Stimulated activated CD4-positive, alpha-beta T cell treated with anti-CD3 and anti-CD28 coated beads, Interleukin-1b, Interleukin-23, amount 100 ng/mL, for 48 hours (primary cell): ENCODE measurements at places on chromosomes 3 and 15.

GRCh38 chr3:131388490-131388799 lies 6.9 kb downstream of the NUDT16 start:
- no peak for DNase-seq

- no peak for DNase-seq
Observed at GRCh38 chr3:120432150-120432860, 18.5 kb downstream of the FSTL1 start.

DNA sequence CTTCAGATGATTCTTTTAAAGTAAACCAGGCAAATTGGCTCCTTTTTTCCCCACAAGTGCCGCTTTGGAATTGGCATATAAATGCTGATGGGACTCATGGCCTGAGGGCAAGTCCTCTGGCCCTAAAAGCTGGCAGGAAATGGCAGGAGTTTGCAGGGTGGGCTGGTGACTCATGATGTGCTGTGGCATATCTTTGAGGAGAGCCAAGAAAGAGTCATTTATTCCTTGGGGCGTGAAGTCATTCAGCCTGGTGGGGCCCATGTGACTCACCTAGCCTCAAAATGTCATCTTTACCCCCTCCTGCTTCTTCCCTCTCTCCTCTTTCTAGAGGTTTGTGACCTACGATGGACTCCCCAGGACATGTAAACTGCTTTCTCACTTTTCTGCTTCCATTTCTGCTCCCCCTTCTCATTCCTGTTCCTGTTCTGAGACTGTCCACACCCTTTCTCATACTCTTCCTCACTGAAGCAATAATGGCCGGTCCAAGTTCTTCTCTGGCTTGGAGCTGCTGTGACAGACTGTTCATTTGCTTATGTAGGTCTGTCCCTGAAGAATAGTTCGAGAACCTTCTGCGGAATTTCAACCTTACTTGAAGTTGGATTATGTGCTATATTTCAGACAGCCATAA lies 326.1 kb downstream of the SATB1 start:
- DNase-seq: peak; percentile 79

DNA sequence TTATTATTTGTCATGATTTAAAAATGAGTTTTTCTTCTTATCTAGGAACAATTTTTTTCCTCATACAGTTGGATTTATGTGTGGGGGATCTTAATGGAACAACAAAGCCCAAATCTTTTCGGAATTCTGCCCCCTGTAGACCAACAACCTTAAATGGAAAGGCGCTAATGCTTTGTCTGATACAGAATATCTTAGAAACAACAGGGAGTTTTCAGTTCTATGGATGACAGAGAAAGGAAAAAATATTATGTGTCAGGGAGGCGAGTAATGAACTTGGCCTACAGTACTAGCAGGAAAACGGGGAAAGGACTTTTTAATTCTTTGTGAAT lies 592 bp downstream of the MOBP start:
- no peak for DNase-seq

DNA sequence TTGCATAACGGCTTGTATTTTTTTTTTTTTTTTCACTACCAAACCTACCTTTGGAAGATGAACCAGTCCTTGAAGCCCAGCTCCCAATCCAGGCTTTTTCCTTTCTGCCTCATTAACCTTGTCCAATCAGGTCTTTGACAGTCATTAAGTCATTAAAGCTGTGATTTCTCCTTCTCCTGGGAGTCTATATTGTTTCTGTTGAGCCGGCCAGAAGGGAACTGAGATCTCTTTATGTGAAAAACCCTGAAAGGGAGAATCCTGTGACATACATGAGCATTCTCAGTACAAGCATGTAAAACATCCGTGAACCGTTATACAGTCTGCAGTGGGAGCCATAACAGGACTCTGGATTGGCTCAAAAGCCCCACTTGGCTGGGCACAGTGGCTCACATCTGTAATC lies 40.0 kb downstream of the ZNF589 start:
- no peak for DNase-seq

GRCh38 chr3:170811928-170812591 lies 57.9 kb downstream of the RPL22L1 start:
- DNase-seq: peak; percentile 68

DNA sequence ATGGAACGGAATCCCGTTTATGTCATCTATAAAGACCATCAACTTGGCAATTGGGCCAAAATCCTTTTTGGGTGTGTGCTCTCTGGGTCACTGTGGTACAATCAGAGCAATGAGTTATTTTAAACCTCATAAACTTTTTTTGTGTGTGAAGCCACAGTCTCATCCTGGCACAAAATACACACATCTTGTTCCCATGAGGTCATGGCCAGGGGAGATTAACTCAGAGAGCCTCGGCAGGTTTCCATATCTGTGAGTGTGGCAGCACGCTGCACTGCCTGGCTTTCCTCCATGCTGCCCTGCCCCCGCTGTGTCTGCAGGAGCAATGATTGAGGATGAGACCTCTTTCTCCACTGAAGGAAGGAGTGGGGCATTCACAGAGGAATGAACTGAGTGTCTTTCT lies 54.0 kb upstream of the DLG1 start:
- no peak for DNase-seq

DNA sequence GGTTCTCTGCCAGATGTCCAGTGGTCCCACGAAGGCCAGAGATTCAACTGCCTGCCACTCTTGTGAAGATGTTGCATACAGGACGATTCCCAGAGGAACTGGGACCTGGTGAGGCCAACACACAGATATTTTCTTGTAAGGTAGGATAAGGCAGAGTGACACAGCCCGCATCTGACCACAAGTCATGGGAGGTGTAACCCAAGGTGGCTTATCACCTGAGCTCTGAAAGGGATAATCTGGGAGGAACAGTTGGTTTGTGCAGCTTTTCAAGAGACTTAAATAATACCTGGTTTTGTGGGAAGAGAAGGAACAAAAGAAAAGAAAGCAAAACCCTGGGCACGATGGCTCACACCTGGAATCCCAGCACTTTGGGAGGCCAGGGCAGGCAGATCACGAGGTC lies 39.8 kb upstream of the NR2F2 start:
- no peak for DNase-seq

DNA sequence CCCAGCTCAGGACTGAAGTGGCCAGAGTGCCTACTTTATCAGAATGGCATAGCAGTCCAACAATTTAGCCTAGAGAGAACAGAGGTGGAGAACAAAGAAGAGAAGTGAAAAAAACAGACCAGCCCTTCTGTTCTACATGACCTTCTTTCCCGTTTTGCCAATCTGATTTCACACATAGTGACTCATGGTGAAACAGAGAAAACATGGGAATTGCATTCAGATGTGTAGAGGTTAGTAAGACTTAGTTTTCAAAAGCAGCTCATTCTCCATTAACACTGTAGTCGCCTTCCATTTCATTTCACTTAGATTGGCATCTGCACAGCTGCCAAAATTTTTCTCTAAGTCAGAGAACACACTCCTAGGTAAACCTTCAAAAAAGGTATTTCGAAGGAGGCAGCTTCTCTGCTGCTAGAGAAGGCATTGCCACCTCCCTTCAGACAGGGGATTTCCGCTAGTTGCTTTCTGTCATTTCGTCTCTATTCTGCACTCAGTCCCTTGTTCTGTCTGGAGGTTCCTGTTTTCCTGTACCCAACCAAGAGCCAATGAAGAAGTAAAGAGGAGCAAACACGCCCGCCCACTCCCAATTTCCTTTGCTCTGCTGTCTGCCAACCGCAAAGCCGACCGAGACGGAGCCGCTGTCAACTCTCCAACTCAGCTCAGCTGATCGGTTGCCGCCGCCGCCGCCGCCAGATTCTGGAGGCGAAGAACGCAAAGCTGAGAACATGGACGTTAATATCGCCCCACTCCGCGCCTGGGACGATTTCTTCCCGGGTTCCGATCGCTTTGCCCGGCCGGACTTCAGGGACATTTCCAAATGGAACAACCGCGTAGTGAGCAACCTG lies at the start of gene ARL6IP5:
Gene ARL6IP5, plus strand, starts transcription at position 612 of the 842 bp plus-strand sequence. Its CDS starts 111 bp downstream, at position 723.
- peak; percentile 94 for DNase-seq

GRCh38 chr15:69720536-69720935 lies 267.9 kb downstream of the RPLP1 start:
- no peak for DNase-seq

GRCh38 chr3:110181226-110181625 lies 843.9 kb upstream of the DPPA4 start:
- no peak for DNase-seq

DNA sequence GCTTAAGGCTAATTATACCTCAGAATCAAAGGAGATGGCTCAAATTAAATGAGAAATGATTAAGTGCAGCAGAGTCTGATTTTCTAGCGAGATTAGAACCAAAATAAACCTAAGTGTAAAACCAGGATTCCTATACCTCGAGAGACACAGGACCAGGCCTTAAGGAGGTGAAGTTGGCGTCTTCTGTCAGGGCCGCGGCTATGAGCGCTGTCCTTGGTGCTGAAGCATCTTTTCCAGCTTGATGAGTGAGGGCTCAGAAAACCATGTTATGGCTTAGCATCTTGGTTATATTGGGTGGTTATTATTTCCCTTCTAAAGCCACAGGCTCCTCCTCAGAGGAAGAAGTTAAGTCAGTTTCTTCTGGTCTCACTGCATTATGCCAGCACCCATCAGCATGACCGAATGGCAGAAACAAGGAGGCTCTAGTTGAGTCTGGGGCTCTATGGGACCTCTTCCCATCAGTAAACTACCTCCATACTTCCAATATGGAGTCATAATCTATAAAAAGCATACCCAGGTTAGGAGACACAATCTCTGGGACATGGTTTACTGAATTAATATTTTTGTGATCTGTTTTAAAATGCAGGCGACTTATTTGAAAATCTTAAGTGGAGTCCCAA lies 120.1 kb upstream of the NMNAT3 start:
- DNase-seq: no peak

DNA sequence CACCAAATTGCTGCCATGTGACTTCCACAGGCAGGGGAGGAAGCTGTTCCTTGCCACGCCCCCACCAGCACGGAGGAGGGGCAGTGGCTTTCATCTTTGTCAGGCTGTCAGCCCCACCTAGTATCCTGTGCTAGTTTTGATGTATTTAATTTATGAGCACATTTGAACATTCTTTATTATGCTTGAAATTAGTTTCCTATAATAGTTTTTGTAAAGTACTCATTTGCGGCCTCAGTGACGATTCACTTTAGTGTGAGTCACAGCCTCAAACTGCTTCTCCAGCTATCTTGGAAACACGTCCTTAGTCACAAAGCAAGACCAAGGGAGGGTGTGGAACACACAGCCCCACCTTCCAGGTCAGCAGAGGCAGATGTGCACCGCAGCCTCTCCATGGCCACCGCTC lies 239.9 kb upstream of the ATP10A start:
- DNase-seq: no peak

DNA sequence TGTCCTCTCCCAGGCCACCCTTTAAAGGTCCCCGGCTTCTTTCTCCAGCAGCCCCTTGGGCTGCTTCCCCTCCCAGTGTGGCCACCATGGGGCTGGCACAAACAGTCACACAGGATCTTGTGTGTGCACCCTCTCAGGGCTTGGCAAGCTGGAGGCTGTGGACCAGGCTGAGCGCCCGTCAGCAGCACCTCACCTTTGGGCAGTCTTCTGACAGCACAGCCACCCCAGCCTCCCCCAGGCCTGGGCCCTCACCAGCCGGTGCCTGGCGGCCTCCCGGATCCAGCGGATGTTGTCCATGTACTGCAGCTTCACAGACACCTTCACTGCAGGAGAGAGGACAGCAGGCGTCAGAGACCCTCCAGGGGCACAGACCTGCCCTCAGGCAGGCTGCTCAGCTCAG lies 20.1 kb upstream of the ZXDC start:
- no peak for DNase-seq
